Dorsolateral prefrontal cortex (tissue), 122 donors: ENCODE measurements at places on chromosomes 7 and 10.

DNA sequence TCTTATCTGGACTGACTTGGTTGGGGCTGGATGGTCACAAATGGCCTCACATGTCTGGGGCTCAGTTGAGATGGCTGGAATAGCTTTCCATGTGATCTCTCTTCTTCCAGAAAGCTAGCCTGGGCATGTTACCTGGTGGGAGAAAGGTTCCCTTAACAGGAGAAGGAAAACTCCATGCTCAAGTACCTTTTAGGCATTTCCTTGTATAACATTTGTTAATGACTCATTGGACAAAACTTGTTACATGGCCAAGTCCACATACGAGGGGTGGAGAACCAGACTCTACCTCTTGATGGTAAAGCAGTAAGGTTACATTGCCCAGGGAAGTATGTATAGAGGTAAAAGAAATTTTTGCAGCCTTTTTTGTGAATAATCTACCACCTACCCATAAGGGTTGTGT lies 826.4 kb downstream of the LRMDA start:
- no peak for DNase-seq

- no peak for DNase-seq
These were observed 34.7 kb upstream of the NFE2L3 start for GRCh38 chr7:26117142-26117807.

GRCh38 chr10:15339892-15340291 lies 31.2 kb downstream of the FAM171A1 start:
- no peak for DNase-seq

DNA sequence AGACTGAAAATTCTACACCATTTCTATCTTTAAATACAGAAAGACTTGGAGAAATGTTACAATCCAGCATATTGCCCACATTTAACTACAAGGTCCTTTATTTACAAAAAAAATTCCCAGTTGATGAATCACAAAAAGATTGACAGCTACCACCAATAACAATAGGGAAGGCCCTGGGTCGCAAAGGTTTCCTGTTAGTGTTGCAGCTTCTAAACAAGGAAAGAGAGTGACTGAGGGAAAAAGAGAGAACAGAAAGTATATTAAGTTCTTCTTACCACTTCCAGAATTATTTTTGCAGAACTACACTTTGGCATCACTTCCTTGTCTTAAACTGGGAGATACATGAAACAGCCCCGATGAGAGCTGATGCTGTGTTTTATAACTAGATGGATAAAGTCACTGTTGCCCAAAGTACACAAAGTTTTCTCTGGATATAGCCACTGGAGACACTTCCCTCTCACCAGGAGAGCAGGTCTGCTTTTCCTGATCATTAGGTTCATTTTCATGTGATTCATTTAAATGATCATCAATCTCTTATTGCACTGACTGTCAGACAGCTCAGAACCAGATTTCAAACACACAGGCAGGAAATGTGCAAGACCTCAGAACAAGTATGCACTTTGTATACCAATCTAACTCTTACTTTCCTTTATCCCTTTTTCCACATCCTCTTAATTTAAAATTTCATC lies 57.0 kb downstream of the SHTN1 start:
- DNase-seq, result no peak

GRCh38 chr10:19328582-19328981 lies 280.0 kb downstream of the MALRD1 start:
- no peak for DNase-seq

GRCh38 chr10:123663522-123663921 lies 2.6 kb upstream of the GPR26 start:
- no peak for DNase-seq

- no peak for DNase-seq
These were observed 18.3 kb downstream of the C7orf25 start for GRCh38 chr7:42893346-42894240.

DNA sequence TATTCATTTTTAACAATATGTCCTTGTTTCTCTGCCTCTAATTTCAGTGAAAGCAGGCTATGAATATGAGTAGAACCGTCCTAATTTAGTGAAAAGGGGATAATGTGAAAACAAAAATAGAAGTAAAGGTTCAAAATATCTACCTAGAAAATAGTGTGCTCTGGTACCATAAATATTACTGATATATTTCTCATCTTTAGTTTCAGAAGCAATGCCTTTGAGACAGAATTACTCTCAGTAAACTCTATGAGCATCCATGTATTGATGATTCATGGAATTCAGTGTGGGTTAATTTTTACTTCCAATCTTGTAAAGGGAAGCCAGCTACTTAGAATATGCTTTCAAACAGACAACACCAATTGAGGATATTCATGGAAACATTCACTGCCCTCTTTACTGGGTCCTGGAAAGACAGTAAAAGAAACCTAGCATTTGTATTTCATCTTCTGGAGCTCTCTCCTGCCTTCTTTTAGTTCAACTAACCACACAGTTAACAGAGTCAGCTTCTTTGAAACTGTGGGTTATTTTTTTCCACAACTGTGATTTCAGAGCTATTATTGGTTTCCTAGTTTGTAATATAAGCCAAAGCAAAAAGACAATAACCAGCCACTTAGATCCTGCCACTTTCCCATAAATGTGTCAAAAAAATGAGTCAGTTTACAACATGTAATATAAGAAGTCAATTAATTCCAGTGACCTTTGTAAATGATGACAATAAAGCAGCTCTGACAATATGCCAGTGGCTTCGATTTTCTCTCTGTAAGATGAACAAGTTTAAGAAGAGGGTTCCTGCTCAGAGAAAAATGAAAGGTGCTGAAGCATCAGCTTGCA lies 1.7 kb downstream of the LRRN3 start:
- DNase-seq, result no peak

DNA sequence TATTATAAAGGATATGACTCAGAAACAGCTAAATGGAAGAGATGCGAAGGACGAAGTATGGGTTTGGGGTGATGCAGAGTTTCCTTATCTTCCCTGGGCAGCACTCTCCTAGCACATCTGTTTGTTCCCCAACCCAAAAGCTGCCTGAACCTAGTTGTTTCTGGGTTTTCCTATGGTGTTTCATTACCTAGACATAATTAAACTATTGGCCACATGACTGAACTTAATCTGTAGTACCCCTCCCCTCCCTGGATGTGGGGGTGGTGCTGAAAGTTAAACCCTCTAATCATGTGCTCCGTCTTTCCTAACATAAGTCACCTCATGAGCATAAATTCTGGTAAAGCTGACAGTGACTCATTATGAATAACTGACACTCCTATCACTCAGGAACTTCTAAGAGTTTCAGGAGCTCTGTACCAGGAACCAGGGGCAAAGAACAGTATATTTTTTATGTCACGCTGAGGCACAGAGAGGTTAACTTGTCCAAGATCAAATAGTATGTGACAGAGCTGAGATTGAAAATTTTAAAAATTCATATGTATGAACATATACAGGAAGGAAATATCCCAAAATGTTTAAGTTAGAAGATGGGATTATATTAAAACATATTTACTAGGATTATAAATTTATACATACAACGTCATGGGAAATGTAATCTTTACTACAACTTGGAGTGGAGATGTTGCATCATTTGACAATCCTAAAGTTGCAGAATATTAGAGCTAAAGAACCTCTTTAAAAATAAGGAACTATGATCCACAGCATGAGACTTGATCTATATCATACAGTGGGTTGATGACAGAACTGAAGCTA lies 4.8 kb downstream of the STRIP2 start:
- no peak for DNase-seq

GRCh38 chr7:151424799-151425198 lies 15.0 kb upstream of the WDR86 start:
- DNase-seq, result no peak

DNA sequence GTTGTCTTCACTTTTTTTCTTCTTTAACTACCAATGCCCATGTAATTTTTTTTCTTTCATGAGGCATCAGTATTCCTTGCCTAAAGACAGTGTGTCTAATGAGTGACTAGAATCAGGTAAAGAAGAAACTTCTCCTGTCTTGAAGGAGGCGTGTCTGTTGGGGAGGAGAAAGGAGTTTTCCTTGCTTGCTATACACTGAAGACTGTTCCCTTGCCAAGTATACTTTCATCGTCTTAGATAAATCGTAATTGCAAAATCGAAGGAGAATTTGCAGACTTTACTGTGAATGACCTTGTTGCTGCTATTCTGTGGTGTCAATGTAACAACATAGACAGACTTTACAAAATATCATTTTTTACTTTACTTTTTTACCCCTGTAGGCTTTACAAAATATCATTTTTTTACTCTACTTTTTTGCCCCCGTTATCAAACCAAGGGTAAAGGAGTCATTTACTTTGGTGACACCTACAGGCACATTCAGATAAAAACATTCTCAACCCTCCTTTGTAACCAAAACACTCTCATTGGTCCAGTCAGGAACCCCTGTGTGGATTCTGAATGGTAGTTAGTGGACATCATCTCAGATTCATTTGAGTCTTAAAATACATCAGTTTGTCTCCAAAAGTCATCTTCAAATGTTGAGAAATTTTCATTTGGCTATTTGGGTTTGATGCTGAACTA lies 232.4 kb downstream of the AHR start:
- DNase-seq, result no peak

DNA sequence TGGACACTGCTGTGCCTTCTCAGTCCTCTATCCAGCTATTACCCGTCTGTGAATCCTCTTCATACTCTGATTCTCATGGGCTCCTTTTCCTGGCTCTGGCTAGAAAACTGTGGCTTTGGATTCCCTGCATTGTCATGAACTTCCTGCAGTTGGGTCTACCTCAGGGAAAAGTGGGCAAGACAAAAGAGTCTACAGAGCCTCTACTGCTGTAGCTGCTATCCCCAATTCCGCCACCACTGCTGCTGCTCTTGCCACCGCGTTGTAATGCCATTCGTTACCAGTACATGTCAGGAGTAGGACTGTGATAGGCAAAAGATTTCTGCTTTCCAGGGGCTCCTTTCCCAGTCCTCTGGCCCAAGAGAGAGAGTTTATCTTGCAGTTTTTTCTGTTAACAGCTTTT lies 23.9 kb upstream of the PPP1R17 start:
- no peak for DNase-seq

GRCh38 chr10:62157601-62158000 lies 111.0 kb downstream of the RTKN2 start:
- no peak for DNase-seq

- no peak for DNase-seq
These were observed 62.2 kb upstream of the BAIAP2L1 start for GRCh38 chr7:98462911-98463633.

DNA sequence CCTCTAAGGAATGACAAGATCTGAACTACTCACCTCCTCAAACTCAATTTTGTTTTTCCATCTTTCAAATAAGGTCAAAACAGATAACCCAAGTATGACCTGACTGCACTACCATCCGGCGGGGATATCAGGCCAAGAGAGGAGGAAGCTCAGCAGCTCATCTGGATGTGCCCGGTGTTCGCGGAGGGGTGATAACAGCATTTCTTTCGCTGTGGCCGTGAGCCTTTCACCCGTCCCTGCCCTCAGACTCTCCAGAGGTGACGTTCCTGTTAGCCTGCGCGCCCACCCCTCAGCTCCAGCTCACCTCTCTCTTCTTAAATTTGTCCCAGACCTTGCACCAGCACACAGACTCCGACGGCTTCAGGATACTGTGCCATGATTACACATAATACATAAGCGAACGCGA lies 526 bp downstream of the ZNF248 start:
- peak; percentile 9 for DNase-seq
